ENCODE measurements at places on chromosomes 3 and 15.

- DNase-seq = no peak
Measured at GRCh38 chr3:105139881-105140560, 226.7 kb upstream of the ALCAM start.

GRCh38 chr3:27990837-27991236, 250.6 kb upstream of the CMC1 start:
- no peak for DNase-seq

- no peak for DNase-seq
Measured at GRCh38 chr3:107221856-107222255, 155.4 kb upstream of the CCDC54 start.

GRCh38 chr15:96124436-96124835, 206.1 kb upstream of the NR2F2 start:
- no peak for DNase-seq

DNA sequence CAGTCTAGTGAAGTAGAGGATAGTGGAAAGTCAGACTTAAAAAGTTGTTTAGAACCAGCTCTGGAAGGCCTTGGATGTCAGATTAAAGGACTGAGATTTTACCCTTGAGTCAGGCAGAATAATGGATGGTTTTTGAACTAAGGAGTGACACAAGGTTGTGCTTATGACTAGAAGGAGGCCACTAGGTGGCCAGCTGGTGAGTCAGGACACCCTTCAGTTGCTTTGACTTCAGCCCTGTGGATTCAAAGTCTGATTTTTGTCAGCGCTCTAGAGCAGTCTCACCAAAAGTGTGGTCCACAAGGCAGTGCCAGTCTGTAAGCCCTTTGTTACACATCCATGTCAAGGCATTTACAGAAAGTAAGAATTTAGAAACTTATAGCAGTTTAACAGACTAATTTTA, 3.8 kb upstream of the GABPB1 start:
- no peak for DNase-seq

DNA sequence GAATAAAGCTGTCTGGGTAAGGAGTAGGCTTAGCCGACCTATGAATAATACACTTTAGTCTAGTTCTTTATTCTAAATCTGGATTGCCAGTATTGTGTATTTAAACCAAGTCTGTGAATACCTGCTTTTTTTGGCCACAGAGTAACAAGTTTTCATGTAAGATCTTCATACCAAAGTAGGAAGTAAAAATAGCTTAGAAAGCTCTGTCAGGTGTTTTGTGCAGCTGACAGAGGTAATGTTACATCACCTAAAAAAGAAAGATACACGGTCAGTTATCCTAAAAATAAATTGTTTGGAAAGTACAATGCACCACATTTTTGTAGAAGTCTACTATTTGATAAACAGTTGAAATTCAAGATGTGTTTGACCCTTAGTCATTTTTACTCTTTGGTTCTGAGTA, 16.5 kb downstream of the CALML4 start:
- DNase-seq = no peak

Data from Right ventricle myocardium superior (tissue), 1 donor.